Stimulated activated CD8-positive, alpha-beta memory T cell treated with anti-CD3 and anti-CD28 coated beads, Interleukin-4, amount 100 ng/mL, for 4 hours (primary cell): ENCODE measurements at places on chromosomes 4 and X.

- DNase-seq, result no peak
Observed at GRCh38 chr4:98470831-98471230, 187.6 kb downstream of the TSPAN5 start.

DNA sequence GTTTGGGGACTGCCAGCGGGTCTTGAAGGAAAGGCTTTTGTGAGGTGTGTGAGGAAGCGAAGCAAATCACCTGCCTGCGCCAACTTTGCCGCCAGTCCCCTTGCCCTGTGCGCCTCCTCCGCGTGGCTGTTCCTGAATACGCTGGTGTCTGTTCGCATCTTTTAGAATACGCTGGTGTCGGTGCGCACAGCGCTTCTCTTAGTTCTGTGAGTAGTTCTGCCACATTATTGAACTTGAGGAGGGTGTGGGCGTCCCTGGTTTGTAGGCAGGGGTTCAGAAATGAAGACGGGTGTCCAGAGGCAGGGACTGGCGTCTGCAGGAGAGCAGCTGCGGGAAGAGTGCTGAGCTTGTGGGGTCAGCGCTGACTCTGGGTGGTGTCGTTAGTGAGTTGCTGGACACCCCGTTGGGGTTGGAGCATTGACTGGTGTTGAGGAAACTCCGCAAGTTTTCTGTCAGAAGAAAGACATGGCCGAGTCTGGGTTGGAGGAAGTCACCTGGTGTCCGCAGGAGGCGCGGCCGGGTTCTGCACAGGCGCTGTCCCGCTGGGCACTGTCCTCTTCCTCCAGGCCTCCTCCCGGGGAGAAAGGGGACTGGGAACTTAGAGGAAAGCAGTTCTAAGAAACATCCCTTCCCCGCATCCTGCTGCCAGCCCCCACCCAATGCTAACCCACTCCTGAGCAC, 930 bp downstream of the ZNF718 start:
- no peak for DNase-seq

GRCh38 chr4:143148521-143148920, 36.2 kb upstream of the USP38 start:
- DNase-seq, result no peak

GRCh38 chr4:140198942-140199341, 45.0 kb upstream of the MAML3 start:
- no peak for DNase-seq

DNA sequence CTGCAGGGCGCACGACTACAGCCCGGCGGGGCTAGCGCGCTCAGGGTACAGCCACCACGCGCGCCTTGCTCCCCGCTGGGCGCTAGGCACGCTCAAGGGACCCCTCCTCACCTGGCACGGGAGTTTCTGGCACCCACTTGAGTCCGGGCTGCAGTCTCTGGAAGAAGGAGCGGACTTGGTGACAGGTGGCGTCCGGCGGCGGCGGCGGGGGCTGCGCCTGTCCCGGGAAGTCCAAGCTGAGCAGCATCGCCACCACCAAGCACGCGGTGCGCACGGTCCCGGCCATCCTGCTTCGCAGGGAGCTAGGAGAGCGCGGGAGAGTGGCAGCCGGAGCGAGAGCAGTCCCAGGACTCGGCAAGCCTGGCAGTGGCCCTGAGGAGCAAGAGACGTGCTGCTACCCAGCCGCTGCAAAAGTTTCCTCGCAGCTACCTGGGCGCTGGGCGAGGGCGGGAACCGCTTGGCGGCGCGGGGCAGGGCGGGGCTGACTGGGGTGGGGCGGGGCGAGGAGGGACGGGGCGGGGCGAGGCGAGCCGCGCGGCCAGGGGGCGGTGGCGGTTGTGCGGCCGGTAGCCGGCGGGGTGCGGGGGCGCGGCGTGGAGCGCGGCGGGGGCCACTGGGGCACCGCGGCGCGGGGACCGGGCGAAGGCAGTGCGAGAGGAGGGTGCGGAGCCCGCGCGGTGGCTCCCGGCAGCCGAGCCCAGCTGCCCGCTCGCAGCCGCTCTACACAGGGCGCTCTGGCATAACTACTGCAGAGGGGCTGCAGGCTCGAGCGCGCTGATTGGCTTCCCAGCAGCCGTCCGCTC, at the start of gene GPC3:
Gene GPC3 (minus strand): TSS at position 431 of the 803 bp plus-strand sequence.
- DNase-seq, result no peak

GRCh38 chrX:25442499-25442898, 426.7 kb upstream of the ARX start:
- no peak for DNase-seq

- no peak for DNase-seq
Observed at GRCh38 chrX:3501833-3502535, 155.5 kb upstream of the MXRA5 start.

GRCh38 chrX:123971982-123972381, 10.5 kb downstream of the STAG2 start:
- no peak for DNase-seq

GRCh38 chrX:78923198-78924015, 21.8 kb upstream of the P2RY10 start:
- DNase-seq, result no peak

DNA sequence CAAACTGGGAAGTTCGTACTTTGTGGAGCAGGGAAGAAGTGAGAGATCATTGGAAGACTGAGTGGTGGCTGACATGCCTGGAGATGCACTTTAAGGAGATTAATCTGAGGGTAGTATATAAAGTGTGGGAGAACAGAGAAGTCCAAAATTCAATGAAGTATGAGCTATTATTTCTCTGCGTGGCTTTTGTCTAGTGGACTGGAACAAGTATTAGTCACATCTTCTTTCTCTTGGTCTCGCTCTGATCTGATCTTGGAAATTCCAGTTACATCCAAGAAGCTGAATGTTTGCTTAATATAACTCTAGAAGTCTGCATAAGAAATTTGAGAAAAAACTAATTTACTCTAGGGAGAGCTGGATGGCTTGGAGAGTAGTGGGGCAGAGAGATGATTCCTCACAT, 64.8 kb upstream of the NR0B1 start:
- no peak for DNase-seq

GRCh38 chr4:17230727-17231126, 281.2 kb downstream of the QDPR start:
- DNase-seq, result no peak

GRCh38 chr4:165720411-165721082, 152.5 kb upstream of the TLL1 start:
- DNase-seq, result no peak

DNA sequence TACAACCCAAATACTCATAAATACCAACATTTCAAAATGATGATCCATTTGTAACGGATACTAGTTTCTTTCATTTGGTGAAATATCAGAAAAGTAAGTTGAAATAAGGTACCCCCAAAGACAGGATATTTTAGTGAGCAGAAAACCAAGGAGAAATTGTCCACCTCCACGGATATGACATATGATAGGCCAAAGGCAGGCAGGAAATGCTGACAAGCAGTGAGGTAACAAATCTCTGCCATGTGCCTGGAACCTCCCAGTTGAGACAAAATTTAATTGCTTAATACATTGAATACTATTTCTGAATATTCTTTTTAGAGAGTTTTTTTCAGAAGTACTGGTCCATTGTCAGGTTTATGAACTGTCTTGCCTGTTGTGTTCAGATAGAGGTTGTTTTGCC, 118.8 kb downstream of the GATB start:
- no peak for DNase-seq

DNA sequence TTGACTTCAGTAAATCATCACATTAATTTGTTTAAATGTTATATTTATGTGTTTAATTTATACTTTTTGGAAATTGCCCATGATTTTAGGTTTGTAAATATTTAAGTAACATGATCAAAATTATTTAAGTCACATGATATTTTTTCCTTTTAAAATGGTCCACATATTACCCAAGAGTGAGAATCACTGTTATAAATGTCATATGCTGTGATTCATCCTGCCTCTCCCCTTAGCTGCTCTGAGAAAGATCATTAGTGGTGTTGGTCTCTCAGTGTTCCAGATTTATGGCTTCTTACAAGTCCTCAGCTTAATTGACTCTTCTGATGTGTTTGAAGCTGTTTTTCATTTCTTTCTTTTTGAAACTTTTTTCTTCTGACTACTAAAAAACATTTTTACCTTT, 70.1 kb downstream of the SPANXN4 start:
- no peak for DNase-seq

DNA sequence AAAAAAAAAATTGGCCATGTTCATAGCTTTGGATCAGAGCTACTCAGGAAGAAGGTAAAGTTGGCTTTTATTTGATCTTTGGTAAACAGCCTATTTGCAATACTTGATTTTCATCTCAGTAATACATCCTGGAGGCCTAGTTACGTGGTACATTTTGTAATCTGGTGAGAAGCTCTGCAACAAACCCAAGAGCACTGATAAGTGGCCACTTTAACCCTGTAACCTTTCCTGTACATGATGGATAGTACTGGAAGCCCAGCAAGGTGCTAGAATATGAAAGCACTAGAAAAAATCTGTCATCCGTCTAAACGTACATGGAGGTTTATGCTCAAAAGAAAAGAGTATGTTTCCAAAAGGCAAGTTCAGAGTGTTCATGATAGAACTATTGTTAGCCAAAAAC, 88.3 kb upstream of the BMP2K start:
- no peak for DNase-seq

GRCh38 chr4:7328913-7329638, 105.7 kb downstream of the PSAPL1 start:
- DNase-seq, result no peak

DNA sequence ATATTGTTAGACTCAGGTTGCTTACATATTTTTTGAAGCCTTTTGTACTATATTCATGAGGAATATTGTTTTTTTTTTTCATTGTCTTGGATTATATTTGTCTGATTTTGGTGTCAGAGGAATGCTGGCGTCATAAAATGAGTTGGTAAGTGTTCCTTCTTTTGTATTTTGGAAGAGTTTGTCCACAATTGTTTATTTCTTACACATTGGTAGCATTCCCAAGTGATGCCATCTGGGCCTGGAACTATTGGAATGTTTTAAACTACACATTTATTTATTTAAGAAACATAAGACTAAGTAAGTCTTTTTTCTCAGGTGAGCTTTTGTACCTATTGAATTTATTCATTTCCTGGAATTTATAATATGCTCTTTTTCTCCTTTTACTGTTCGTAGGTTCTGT, 107.6 kb downstream of the LARP1B start:
- no peak for DNase-seq

GRCh38 chr4:7427831-7428260, 6.9 kb downstream of the PSAPL1 start:
- no peak for DNase-seq

- no peak for DNase-seq
Observed at GRCh38 chr4:121796283-121796682, 4.8 kb upstream of the EXOSC9 start.

GRCh38 chrX:78452356-78452755, 124.9 kb upstream of the CYSLTR1 start:
- no peak for DNase-seq

DNA sequence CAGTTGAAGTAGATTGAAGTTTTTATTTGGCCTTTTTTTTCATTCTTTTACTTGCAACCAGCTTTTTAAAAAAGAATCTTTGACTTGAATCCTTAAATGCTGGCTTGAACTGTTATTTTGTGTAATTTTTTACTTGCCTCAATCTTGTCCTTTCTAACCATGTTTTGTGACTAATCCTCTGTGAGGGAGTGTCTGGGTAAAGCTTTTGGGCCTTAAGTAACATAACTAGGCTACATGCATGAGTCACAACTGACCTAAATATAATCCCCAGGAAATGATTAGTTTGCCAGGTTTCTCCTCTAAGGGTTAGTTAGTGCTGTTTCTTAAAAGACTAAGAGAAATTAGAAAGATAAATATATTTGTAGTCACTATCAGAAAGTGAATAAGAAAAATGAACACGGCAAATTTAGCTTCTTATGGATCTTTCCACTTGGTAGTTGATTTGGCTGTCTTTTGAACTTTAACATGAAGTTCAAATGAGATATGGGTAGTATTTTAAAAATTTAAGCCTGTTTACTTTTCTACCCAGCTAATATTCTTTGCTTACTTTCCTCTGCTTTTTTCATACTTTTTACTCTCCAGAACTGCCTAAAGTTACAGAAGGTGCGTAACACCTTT, 13.0 kb downstream of the EXOC1 start:
- no peak for DNase-seq

DNA sequence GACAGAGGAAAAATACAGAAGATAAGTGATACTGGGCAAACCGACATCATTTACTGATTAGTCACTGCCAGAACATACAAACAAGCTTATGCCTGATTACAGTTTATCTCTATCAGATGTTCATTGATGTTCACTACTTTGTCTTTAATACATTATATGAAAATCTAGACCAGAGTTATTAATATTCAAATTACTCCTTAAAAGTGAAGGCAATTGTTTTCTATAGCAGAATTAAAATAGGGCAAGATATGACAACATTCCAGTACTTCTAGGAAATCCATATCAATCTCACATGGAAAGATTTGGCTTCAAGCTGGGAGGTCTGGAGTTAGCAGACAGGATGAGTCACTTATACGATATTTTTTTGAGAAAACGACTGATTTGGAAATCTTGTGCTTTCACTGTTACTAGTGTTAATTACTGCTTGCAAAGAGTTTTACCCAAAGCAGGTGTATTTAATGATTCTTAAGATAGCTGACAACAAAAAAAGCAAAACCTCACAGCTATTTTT, 31.8 kb downstream of the HPGD start:
- DNase-seq, result no peak

GRCh38 chrX:10083809-10084208, 73.0 kb upstream of the CLCN4 start:
- DNase-seq, result no peak

- no peak for DNase-seq
Observed at GRCh38 chr4:57102050-57102624, 8.0 kb downstream of the IGFBP7 start.

DNA sequence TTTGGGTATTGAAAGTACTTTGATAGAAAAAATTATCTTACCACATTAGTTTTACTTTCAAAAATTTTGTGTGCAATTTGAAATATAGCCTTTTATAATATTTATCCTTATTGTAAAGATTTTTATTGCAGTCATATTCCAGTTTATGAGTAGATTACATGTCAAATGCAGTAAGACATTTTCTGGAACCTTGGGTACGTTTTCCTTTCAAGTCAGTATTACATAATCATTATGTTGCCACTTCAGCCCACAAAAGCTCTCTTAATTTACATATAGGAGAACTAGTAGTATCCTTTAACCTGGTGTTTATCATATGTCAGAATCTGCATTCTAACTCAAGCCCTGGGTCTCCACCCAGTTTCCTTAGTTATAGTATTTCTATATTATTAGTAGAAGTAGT, 98.5 kb downstream of the CENPC start:
- DNase-seq, result no peak

GRCh38 chrX:19659929-19660328, 144.6 kb upstream of the MAP3K15 start:
- no peak for DNase-seq

DNA sequence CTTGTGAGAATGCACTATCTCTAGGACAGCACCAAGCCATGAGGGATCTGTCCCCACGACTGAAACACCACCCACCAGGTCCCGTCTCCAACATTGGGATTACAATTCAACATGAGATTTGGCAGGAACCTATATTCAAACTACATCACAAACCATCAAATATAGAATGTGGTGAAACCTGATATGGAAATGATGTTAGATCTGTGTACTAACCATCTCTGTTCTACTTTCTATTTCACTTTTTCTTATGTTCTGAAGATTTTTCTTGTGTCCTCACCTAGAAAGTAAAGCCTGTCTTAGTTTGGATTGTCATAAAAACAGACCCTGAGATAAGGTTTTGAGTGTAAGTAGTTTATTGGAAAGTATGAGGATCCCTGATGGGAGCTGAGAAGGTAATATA, 37.8 kb upstream of the TACR3 start:
- no peak for DNase-seq

GRCh38 chrX:119410027-119410819, 11.1 kb downstream of the SLC25A43 start:
- DNase-seq, result no peak

- no peak for DNase-seq
Observed at GRCh38 chr4:100417565-100417964, 100.3 kb downstream of the EMCN start.

GRCh38 chr4:181692965-181693364, 550.2 kb upstream of the TENM3 start:
- DNase-seq, result no peak
